Stimulated activated CD4-positive, alpha-beta T cell treated with anti-CD3 and anti-CD28 coated beads, Interleukin-15, amount 100 ng/mL, for 1 hour (primary cell): ENCODE measurements at places on chromosomes 16 and 17.

- no peak for DNase-seq
These were observed 13.2 kb upstream of the ASGR1 start for GRCh38 chr17:7192271-7192937.

- DNase-seq: no peak
These were observed 173.4 kb downstream of the ZNF18 start for GRCh38 chr17:11823862-11824261.

DNA sequence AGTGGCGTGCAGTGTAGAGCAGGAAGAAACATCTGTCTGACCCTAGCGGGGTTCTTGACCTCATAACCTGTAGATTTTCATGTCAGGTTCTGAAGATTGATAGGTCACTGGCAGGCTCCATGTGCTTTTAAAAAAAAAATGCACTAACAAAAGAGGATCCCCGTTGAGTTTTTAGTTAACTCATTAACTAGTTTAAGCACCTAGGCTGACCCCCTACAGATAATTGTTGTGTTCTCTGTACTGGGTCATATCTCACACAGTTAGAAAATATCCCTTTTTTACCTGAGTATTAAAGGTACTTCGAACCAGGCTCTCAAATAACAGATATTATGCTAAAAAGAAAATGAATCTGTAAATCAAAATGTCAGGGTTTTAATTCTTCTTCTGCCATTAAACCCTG is 676.6 kb downstream of the CDH11 start:
- no peak for DNase-seq

GRCh38 chr17:51152766-51153209 is 571 bp upstream of the NME1 start:
- DNase-seq: no peak

DNA sequence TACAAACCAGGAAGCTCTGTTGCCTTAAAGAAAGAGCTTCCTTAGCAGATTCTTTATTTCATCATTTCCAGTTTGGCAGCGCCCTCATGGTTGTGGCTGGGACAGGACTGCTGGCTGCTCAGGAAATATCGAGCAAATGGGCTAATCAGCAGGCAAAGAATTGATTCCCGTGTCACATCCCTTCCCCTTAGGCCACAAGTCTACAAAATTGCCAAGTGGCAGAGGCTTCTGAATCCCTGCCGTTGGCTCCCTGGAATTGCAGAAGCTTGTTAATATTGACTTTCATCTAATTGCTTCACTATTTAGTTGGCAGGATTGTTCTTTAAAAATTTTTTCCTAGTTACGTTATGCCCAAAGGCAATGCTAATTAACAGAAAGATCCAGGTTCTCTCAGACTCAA is 456.3 kb upstream of the ERCC4 start:
- no peak for DNase-seq

DNA sequence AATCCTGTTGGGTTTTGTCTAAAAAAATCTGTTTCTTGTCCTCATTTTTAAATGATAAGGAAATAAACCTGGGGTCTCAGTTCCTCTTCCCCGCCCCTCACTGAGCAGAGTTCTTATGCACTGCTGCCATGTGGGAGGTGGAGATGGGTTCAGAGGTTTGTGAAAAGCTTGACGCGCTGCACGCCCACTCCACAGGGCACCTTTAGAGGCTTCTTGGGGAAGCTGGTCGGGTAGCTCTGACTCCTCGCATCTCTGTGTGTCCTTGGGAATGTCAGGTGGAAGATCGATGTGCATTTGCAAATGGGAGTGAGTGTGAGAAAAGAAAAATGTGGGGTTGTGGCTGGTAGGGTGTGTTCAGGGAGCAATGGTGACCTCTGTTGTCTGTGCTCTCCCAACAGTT is 4.7 kb upstream of the ZNHIT3 start:
- DNase-seq: no peak

GRCh38 chr17:39628655-39629493 is 2.1 kb downstream of the PPP1R1B start:
- no peak for DNase-seq
